ENCODE measurements at places on chromosomes 7 and 10. TPM values are rescaled to one million over a fixed set of nuclear protein-coding genes. Genes with fewer than 3 reads are reported as not detected.

DNA sequence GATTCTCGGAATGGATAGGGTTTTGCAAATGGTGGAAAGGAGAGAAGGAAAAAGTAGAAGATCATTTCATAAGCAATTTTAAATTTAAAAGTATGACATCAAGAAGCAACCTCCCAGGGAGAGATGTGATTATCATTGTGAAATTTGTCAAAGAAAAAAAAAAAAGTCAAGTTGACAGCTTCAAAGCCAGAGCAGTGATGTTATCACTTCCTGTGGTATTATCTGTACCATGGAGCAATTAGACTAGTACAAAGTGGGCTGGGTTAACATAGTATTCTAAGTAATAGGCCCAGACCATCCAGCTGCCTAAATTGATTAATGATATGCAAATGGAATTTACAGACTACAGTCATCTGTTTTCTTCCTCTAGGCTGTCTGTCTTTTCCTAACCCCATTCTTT lies 84.0 kb upstream of the NPY start:
- DNase-seq = peak; percentile 48

GRCh38 chr7:138387755-138388475 lies 72.1 kb upstream of the TRIM24 start:
- DNase-seq = no peak

DNA sequence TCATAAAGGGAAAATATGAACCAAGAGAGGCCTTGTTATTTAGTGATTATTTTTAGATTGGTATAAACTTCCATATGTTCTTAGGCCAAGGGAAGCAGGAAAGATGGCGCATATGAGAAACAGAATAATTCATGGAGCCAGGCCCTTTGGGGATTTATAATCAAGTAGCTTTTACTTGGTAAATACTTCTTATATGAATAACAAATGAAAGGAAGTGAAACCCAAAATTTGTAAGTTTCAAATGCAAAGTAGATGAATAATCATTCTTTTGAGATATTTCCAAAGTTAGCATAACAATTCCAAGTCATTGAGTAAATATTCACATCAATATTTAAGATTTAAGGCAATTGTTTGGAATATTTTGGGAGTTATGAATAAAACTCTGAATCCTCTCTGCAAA lies 13.9 kb upstream of the OPTN start:
- no peak for DNase-seq

DNA sequence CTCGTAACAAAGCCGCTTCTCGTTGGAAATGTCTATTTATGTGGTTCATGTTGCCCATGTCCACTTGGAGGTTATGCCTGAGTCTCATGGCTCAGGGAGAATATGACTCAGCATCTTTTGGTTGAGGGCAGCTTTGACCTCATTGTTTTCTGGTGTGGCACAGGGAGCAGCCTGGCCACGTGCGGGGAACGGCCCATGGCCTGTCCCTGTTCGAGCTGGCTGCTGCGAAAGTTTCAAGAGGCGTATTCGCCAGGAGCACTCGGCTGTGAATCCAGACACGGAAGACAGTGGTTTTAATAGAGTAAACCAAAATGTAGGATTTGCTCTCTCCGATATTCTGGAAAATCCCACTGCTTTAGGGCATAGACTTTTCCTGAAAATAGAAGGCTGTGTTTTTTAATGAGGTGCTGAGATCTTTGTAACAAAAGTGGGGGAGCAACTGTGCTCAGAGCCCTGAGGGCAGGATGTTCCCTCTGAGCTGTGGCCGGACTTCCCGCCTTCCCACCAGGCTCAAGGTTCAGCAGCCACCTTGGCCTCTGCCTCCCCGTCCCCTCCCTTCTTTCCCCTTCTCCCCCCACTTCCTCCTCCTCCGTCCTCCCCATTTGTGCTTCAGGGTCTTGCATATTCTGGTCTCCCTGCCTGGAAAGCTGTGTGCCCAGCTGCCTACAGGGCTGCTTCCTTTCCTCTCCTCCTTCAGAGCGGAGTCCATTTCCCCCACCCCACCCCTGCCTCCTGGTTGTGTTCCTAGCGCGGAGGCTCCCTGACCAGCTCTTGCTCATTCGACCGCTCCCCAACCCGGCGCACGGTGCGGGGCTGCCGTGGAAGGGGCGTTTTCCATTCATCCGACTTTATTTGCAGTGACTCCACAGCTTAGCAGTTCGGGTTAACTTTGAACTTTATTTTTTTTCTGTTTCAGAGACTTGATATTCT lies 642.0 kb downstream of the SDK1 start:
- peak; percentile 43 for DNase-seq

GRCh38 chr10:60491162-60491561 lies 101.5 kb upstream of the ANK3 start:
- no peak for DNase-seq

The AVPI1 gene
- total RNA-seq = 7.0 TPM

DNA sequence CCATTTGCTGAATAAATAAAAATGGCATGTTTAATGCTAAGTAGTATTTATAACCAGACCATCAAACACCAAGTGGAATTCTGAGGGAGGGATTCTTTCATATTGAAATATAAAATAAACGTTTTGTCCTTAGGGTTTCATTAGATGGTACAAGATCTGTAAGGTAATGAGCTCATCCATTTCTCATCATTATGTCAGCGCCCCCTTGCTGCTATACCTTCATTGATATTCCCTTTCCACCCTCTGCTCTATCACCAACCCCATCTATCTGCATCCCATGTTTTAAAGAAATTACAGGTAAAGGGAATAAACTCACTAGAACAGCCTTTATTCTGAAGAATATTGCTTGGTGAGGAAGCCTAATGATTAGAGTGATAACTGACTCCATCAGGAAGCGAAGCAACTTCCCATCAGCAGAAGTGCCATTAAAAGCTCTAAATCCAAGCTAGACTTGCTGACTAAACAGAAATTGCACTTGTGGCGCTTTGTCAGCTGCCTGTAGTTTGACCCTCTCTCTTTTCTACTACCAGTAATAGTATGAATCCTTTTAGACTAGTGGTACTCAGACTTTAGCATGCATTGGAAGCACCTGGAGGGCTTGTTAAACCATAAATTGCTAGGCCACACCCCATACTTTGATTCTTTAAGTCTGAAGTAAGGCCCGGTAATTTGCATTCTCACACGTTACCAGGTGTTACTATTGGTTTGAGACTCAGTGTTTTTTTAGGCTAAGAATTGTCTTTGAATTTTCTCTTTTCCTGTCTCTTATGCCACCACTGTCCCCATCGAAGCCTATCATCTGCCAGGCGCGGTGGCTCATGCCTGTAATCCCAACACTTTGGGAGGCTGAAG lies 27.5 kb downstream of the ADD3 start:
- DNase-seq = no peak

GRCh38 chr10:44979281-44980191 lies 927 bp upstream of the DEPP1 start:
- DNase-seq = no peak

The CTAGE8 gene
- 17.1 TPM for total RNA-seq

DNA sequence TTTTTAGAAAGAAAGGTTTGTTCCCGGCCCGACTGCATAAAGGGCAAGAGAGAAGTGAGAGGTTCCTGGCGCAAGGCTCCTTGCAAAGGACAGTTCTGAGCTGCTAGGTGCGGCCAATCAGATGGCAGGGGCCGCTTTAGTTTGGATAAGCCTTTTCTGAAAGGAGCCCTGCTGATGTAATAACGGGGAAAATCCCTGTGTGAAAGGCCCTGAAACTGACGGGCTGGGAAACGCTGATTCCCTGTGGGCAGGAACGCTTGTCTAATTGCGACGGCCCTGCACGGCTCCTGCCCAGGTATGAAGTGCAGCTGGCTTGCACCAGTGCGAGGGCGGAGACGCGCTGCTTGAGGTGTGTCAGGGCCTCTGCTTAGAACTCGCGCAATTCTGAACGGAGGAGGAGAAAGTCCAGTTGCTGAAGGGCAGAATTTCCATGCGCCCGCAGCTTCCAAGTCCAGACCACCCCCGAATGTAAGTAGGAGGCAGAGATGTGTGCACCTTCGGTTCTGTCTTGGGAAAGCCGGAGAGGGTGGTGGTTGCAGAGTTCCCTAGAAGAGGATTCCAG lies 30.5 kb downstream of the TACC2 start:
- peak; percentile 9 for DNase-seq

DNA sequence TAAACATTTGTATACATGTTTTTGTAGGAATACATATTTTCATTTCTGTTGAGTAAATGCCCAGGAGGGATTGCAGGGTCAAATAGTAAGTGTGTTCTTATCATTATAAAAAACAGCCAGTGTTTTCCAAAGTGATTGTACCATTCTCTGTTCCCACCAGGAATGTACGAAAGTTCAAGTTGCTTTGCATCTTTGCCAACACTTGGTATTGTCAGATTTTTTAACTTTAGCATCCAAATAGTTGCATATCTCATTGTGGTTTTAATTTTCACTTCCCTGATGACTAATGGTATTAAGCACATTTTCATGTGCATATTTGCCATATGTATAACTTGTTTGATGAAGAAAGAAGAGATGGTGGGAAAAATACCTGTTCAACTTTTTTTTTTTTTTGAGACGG lies 213.9 kb downstream of the ZNF365 start:
- no peak for DNase-seq

GRCh38 chr10:57338823-57339558 lies 928.7 kb downstream of the IPMK start:
- peak; percentile 34 for DNase-seq

DNA sequence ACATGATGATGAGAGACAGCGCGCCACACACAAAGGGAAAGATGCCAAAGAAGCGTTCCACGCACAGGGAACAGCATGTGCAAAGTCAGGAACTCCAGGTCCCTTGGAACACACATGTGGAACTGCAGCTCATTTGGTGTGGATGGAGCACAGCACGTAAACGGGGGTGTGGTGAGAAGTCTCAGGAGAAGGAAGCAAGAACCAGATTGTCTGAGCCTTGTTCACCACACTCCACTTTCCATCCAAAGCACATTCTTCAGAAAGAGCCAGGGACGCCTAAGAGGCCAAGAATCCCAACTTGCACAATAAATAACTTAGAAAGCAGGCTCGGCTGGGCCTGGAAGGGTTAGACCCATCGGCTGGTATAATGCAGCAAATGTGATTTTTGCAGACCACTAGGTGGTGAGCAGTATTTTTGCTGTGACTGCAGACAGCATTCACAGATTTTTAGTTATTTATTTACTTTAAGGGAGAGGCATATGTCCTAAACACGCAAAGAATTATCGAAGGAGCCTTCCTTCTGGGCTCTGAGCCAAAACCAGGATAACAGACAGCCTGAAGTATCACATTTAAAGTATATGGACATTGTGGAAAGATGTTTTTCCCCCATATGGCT lies 27.9 kb upstream of the ASCC1 start:
- peak; percentile 95 for DNase-seq

DNA sequence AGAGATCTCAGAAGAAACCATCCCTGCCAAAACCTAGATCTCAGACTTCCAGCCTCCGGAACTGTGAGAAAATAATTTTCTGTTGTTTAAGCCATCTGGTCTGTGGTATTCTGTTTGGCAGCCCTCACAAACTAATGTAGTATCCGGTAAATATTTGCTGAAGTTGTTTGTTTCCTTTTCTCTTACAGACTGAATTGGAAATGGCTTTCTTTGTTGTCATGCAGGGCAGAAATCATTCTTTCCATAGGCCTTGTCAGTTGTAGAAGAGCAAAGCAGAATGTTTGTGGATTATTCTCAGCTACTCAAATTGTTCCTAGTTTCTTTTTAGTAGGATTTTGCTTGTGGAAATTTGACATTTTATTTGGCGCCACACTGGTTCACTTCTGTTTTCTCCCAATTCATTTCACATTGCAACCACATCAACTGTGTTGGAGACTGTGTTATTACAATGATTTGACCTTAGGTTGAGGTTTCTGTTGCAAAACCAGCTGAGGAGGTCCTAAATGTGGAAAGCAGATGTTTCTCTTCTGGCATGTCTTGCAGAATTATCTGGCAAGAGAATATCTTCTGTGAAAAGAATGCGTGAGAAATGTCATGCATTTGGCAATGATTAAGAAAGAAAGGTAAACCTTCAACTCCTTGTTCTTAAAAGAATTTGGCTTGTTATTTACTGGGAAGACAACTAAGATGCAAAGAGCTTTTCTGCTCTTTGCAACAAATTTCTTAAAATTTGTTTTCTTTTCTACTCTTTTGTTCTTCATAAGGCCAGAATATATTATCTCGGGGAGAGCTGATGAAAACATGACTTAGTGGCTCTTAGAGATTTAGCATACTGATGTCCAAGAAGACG lies 25.8 kb downstream of the ACTA2 start:
- DNase-seq = peak; percentile 72

The OR2A7 gene
- not detected for total RNA-seq

DNA sequence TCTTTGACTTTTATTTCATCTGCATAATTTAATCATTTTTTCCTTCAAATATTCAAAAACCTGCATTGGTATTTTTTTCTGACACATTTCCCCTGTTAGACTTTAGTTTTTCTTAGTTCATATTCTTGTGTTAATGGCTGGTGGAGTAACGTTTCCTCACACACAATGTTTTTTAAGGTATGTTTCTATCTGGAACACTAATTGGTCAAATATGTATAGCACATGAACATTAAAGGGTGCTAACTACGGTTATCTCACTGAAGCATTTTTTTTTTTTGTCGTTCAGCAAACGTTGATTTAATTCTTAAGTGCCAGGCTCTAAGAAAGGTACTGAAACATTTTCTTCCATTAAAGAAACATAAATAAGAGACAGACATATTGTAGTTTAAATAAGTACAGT lies 87.7 kb downstream of the PTPRZ1 start:
- DNase-seq = no peak

- DNase-seq = no peak
Measured at GRCh38 chr10:132585732-132586722, 48.4 kb downstream of the INPP5A start.
